Stimulated activated CD4-positive, alpha-beta T cell treated with anti-CD3 and anti-CD28 coated beads, Interleukin-15, amount 100 ng/mL, for 24 hours (primary cell): ENCODE measurements at places on chromosomes 11 and 22.

DNA sequence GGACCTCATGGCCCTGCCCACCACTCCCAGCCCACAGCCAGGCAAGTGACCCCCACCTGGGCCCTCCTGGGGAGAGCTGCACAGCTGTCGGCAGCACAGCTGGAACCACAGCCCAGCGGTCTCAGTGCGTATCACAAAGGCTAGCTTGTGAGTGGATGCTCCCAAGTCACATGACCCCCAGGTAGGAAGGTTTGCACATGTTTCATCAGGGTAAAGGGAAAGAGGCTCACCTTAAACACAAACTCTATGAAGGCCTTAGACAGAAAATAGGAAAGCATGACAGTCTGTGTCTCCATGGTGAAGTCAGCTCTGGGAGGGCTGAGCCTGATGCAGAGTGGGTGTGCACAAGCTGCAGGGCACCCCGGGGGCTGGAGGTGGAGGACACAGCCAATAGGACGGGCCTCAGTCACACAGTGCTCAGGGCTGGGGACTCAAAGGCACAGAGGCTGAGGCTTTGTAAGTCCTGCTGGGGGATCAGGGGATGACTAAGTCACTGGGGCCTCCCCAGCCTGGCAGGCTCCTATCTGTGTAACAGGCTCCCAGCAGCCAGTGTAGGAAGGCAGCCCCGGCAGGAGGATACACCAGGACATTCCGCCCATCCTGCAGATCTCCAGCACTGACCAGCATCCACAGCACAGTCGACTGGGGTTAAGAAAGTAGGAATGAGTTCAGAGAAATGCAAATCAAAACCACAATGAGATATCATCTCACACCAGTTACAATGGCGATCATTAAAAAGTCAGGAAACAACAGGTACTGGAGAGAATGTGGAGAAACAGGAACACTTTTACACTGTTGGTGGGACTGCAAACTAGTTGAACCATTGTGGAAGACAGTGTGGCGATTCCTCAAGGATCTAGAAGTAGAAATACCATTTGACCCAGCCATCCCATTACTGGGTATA is 22.0 kb downstream of the CELSR1 start:
- no peak for DNase-seq

DNA sequence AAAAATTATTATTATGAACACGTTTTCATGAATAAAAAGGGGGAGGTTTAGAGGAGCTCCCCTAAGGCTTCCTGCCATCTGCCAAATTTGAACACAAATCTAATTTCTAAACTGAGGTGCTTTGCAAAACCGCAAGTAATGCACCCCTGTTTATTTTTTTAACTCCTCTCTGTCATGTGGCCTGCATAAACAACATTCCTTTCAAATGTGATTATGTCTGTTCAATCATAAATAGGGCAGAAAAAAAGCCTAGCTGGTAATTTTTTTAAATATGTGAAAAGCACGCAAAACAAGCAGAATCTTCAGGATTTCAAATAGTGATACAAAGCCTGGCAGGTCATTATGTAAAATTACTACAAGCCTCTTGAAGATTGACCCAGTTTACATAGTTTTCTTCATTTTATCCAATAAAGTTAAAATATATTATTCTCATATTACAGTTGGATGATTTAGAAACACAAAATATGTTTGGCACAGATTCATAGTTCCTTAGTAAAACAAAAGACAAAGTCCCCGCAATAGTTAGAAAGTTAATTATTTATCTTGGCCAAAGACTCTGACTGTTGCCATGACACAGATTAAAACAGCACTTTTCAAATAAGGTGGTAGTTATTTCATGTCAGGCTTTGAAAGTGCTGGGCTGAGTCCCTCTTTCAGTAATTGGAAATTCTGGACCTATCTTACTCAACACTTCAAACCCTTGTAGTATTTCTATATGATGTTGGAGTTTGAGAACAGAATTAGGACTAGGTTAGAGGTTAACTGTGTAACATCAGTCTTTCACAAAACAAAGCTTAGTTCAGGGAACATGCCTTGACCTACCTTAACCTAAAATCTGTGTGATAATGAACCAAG is 200.3 kb upstream of the MPPED2 start:
- no peak for DNase-seq

DNA sequence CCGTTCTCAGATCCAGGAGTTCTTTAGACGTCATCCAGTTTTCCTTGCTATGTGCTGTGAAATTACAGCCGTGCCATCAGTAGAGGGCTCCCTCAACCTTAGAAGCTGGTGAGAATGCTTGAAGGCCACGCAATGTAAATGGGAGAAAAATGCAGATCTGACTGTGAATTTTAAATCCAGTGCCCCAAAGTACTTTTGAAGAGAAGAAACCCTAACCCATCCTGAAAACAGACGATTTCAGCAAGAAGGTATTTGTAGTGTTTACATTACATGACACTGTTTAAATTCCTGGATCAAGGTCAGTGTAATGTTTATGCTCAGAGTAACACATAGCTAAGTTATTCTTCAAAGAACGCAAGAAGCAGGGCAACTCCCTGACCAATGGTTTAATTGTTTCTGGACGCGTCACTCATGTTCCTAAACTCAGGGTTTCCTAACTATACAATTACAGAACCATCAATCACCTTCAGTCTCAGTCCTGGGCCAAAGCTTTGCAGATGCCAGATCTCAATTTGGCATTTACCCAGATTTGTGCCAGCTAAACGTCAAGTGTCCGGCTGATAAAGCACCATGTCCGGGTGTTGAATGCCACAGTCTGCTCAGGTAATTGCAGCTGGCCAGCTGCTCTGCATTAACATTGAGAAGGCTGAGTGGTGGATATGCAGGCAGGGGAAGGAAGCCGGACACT is 38.2 kb downstream of the ADAMTS8 start:
- no peak for DNase-seq

GRCh38 chr11:100878474-100878873 is 191.4 kb downstream of the ARHGAP42 start:
- no peak for DNase-seq

DNA sequence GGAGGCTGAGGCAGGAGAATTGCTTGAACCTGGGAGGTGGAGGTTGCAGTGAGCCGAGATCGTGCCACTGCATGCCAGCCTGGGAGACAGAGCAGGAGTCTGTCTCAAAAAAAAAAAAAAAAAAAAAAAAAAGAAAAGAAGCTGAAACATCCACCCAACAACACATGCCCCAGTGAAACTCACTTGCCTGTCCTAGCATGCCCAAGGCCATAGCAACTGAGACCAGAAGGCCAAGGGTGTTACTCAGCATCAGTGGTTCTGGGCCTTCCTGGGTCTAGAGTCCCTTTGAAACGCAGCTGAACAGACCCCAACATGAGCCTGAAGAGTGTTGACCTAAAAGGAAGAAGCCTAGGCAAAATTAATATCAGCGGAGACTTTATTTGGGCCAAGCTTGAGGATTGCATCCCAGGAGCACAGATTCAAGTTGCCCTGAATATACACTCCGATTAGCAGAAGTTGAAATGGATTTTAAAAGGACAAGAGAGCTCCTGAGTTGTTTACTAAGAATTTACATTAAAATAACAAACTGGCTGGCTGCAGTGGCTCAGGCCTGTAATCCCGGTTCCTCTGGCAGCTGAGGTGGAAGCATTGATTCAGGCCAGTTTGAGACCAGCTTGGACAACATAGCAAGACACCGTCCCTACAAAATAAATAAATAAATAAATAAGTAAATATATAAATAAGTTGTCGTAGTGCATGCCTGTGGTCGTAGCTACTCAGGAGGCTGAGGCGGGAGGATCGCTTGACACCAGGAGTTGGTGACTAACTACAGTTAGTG is 7.0 kb downstream of the PRDX5 start:
- DNase-seq = no peak

GRCh38 chr11:34548278-34548677 is 34.7 kb upstream of the ELF5 start:
- no peak for DNase-seq
